Aorta (tissue), 5 donors: ENCODE measurements at places on chromosomes 2 and 18. TPM values are rescaled to one million over a fixed set of nuclear protein-coding genes. Genes with fewer than 3 reads are reported as not detected.

FER1L5 gene
- 0.10 TPM for total RNA-seq

LOXHD1 gene
- 1.0 TPM for total RNA-seq

FHOD3 gene
- 31.2 TPM for total RNA-seq

DNA sequence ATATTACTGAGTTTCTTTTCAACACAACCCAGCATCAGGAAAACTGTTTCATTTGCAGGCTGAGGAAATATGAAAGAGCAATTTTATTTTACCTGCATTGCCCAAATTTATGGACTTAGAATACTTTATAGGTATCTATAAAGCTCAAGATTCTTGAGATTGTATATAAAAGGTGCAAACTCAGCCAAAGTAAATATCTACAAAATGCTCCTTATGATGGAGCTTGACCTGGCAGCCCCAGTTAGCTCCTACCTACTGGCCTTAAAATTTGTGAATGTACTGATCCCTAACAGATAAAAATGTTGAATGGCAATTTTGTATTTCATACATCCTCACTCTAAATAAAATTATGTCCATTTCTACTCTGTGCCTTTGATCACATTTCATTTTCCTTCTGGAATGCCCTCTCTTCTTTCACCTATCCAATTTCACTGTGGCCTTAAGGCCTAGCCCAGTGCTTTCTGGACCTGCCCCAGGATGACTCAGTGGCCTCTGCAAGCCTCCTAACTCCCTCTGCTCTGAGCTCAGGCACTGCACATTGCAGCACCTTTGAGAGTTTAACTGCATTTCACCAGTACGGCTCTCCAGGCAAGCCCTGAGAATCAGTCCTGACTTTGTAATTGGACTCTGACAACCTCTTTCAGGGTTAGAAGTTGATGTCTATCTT is 125.9 kb downstream of the ANTXR1 start:
- peak; percentile 90 for DNase-seq

DNA sequence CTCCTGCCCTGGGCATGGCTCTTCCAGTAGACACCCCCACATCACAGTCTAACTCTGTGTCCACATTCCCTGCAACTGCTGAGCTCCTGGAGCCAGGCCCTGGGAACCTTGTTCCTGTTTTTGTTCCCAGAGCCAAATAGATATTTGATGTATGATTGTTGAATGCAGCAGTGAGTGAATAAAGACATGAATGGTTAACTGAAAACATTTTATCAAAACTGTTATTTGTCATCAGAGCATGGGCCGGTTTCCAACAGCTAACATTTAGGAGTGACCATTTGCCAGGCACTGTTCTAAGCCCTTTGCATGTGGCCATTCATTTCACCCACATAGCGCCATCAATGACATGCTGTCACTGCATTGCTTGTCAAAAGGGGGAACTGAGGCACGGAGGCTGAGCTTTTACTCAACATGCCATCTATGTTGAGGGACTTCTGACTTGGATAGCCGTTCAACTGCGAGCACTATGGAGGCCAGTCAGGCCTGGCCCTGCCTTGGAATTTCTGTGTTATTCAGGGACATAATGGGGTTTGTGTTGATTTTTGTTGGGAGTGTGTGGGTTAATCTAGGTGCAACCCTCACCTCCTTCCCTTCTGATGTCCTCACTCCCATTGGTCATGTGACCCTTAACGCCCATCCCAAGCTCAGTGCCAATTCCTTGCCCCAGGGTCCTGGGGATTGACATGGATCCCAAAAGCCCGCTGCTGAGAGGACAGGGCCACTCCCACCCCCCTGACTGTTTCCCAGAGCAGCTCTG is 12.6 kb downstream of the IL1R1 start:
- no peak for DNase-seq

DNA sequence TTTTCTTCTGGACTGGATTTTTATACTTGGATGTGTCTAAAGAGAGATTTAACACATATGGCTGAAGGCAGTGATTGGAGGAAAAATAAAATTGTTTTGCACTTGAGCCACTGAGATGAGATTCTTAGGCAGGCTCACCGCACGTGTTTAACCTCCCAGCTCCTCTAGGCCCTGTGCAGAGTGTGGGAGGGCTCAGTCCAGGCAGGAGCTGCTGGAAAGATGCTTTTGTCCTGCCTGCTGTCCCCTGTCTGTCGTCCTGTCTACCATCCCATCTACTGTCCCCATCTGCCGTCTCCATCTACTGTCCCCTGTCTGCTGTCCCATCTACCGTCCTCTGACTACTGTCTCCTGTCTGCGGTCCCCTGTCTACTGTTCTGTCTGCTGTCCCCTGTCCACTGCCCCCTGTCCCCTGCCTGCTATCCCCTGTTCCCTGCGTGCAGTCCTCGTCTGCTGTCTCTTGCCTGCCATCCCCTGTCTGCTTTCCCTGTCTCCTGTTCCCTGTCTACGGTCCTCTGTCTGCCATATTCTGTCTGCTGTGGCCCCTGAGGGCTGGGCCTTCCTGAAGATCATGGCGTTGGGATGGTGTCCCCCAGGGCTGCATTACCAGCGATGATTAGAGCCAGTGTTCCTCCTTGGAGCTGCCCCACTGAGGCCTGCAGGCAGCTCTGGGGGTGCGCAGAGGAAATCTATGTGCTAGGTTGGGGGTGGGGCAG is 43.7 kb upstream of the HS6ST1 start:
- DNase-seq = peak; percentile 51

DNA sequence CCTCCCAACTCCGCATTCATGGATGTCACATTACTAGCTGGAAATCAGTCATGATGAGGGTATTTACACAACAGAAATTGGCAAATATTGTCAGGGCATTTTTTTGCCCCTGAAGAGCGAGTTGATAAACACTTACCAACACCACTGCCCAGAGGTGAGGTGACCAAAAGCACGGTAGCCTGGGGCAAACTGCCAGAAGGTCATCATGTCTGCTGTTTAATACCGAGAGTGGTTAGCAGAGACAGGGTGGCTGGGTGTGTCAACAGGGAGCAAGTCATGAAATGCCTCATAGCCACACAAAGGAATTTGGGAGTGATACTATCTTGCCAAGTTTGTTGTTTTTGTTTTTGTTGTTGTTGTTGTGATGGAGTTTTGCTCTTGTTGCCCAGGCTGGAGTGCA is 37.0 kb upstream of the EPC2 start:
- no peak for DNase-seq

DNA sequence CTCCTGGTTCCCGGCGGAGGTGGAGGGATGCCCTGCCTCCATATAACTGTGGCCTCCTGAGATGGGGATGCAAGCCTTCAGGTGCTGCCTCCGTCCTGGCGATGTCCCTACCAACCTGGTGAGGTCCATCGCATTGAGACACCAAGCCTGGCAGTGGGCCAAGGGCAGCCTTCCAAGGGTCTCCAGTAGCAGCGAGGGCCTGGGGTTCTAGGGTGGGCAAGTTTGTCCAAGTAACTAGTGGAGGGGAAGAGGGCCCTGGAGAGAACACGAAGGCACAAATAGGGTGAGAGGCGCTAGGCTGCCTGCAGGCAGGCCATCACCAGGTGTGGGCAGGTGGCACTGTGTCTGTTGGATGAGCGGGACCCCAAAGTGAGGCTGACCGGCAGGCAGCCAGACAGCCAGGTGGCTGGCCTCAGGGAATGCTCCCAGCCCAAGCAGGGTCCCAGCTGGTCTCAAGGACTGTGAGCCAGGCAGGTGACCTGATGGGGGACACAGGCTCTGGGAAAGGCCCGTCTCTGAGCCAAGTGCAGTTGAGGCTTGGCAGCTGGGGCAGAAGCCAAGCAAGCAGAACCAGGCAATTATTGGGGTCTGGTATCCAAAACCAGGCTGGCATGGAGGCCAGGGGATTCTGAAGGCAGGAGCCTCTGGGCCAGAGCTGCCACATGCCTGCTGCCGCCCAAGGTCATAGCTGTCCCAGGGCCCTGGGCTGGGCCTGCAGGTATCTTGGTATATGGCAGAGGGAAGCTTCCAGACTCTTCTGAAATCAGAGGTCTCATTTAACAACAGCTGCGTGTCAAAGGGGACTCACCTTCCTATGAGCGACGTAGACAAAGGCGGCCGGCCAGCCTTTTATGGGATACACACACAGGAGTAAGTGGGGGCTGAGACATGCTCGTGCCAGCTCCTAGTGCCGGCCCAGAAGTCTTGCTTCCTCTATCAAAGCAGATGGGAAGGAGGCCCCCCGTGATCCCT is 23.4 kb downstream of the RAMP1 start:
- DNase-seq = peak; percentile 40

- DNase-seq = peak; percentile 47
These were observed 157.8 kb downstream of the CYRIA start for GRCh38 chr2:16507655-16508489.

- DNase-seq = no peak
These were observed 304.7 kb upstream of the SYT4 start for GRCh38 chr18:43581936-43582519.

- no peak for DNase-seq
These were observed 5.5 kb downstream of the CEBPZOS start for GRCh38 chr2:37201766-37202165.

GRCh38 chr2:241567776-241568175 is 9.2 kb downstream of the BOK start:
- DNase-seq = no peak

- DNase-seq = no peak
These were observed 65.1 kb upstream of the STAM2 start for GRCh38 chr2:152240559-152241231.

DNA sequence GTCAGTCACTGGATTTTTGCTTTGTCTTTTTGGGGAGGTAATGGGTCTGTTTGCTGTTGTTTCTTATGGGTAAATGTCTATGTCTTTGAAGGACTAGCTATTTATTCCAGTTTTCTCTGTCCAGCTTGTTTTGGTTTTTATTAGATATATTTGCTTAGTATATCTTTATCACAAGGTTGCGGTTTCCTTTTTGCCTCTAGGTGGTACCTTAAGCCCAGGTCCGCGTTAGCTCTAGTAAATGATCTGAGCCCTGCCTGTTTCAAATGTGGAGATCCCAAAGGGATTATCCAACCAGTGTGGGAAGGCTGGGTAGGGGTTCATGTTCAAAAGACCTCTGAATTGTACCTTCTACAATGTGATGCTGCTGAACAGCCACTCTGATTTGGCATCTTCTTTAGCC is 114.5 kb downstream of the MYO3B start:
- no peak for DNase-seq
